Diencephalon (tissue), 1 donor: ENCODE measurements at places on chromosomes 6 and 20. TPM values are rescaled to one million over a fixed set of nuclear protein-coding genes. Genes with fewer than 3 reads are reported as not detected.

RIPPLY2 gene
- 7.8 TPM for total RNA-seq

HLA-DRA gene
- total RNA-seq: 8.5 TPM

ITPR3 gene
- 1.8 TPM for total RNA-seq

GJA10 gene
- total RNA-seq: not detected

RAB23 gene
- total RNA-seq: 37.6 TPM

TRIM31 gene
- total RNA-seq: not detected

EPB41L1 gene
- total RNA-seq: 133 TPM

INSM1 gene
- total RNA-seq: 8.8 TPM

SUMO4 gene
- total RNA-seq: 6.7 TPM

C20orf202 gene
- total RNA-seq: 0.46 TPM

PPP2R5D gene
- 61.1 TPM for total RNA-seq

BMP7 gene
- 23.3 TPM for total RNA-seq

FAM217A gene
- not detected for total RNA-seq

EEF1A2 gene
- total RNA-seq: 313 TPM

SIRPA gene
- 15.7 TPM for total RNA-seq

TSPO2 gene
- not detected for total RNA-seq

C6orf15 gene
- not detected for total RNA-seq

RNF182 gene
- total RNA-seq: 33.0 TPM

TBC1D22B gene
- total RNA-seq: 13.8 TPM

OR2J3 gene
- not detected for total RNA-seq

SAMD5 gene
- 26.3 TPM for total RNA-seq

HTR1E gene
- total RNA-seq: 3.7 TPM

BEND6 gene
- total RNA-seq: 47.3 TPM

ZKSCAN3 gene
- 7.8 TPM for total RNA-seq

PCSK2 gene
- 30.2 TPM for total RNA-seq

SYNGAP1 gene
- total RNA-seq: 27.7 TPM

ADGRF4 gene
- total RNA-seq: not detected

MOCS1 gene
- total RNA-seq: 9.5 TPM

ERVFRD-1 gene
- total RNA-seq: not detected

IMPG1 gene
- not detected for total RNA-seq

HMGCLL1 gene
- total RNA-seq: 62.5 TPM

ULBP2 gene
- total RNA-seq: 2.1 TPM

OTOR gene
- total RNA-seq: not detected

ESR1 gene
- 0.92 TPM for total RNA-seq

KIZ gene
- total RNA-seq: 15.7 TPM

SLC17A3 gene
- not detected for total RNA-seq

PCK1 gene
- total RNA-seq: not detected

TNXB gene
- 6.0 TPM for total RNA-seq
